ENCODE measurements at places on chromosomes 16 and 17.

- no peak for DNase-seq
These were observed 13.5 kb downstream of the CCL11 start for GRCh38 chr17:34299027-34299426.

GRCh38 chr16:83068686-83069085 is 441.9 kb downstream of the CDH13 start:
- DNase-seq = no peak

- no peak for DNase-seq
These were observed 15.5 kb downstream of the FZD2 start for GRCh38 chr17:44572801-44573200.

GRCh38 chr17:68701046-68701445 is 99.9 kb upstream of the FAM20A start:
- DNase-seq = no peak

- DNase-seq = no peak
These were observed 128.0 kb upstream of the SDK2 start for GRCh38 chr17:73772107-73772705.

DNA sequence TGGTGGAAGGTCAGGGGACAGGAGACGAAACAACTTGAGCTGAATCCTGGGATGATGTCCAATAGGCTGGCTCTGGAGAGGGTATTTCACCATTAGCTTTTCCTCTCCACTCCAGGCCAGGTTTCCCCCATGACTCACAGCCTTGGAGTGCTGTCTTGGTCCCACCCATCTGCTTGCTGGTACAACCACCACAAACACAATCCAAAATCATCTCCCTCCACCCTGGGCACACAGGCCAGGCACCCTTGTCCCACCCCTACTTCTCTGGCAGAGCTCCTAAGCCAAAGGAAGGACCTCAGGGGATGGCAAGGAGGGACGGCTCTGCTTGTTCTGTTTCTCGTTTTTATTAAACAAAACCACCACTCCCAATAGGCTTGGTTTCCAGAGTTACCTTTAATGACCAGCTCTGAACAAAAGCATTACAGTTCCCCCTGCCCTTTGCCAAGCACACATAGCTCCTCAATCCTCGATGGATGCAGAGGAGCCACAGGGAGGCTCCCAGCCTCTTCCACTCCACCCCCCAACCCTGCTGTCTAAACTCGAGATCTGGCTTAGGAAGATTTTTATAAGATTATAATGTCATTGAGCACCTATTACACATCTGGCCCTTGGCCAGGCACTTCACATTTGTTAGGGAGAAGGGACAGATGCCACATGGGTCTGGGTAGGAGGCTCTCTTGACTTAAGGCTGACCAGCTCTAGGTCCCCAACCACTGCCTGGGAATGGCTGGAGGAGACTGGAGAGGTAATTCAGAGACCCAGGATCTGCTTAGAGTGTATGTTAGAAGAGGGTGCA is 13.3 kb downstream of the CAVIN1 start:
- DNase-seq = no peak

DNA sequence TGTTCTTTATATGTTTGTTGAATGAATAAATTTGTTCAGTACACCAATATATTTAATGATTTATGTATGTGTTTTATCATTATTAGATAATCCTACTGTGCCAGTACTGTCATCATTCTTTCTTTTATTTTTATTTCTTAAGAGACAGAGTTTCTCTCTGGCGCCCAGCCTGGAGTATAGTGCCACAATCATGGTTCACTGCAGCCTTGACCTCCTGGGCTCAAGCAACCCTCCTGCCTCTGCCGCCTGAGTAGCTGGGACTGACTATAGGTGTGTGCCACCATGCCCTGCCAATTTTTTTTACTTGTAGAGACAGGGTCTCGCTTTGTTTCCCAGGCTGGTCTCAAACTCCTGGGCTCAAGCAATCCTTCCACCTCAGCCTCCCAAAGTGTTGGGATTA is 41.8 kb downstream of the PAFAH1B1 start:
- DNase-seq = no peak

DNA sequence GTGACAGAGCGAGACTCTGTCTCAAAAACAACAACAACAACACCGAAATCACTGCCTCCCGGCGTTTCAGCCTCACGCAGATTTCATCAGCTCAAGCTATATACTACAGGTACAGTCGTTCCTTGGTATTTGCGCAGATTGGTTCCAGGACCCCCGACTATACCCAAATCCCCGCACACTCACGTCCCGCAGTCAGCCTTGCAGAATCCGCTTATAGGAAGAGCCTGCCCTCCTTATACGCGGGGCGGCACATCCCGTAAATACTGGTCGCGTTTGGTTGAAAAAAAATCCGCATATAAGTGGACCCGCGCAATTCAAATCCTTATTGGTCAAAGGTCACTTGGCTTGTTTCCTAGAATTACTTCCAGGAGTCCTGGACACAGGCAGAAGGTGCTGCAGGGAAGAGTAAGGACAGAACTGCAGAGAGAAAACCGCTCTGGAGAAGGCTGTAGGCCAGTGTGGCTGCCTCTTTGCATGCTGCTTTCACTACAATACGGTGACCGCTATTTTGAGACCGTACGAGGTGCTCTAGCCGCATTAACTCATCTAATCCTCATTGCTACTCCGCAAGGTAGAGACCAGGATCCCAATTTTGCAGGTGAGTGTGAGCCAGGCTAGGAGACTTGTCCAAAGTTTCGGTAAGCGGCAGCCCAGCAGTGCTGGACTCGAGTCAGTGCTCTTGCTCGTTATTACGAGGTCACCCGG is 718 bp downstream of the NDUFAB1 start:
- no peak for DNase-seq

- no peak for DNase-seq
These were observed 46.1 kb upstream of the KCNJ2 start for GRCh38 chr17:70123193-70123592.

DNA sequence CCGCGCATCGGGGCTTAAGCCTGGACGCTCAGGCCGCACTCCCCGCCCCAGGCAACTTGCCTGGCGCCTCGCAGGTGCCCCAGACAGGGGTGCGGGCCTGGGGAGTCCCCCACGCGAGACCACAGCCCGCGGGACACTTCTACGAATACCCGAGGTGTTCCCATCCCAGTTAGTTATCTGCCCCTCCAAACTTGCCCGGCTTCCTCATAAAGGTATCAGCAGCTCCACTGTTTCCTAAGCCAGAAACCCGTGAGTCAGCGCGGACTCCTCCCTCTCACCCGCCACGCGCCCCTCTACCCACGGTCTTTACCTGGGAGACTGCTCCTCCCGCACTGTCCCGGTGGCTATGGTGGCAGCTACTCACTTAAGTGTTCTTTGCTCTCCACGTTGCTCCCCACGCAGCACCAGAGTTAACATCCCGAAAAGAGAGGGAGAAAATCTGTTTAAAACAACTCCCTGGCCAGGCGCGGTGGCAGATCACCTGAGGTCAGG is 1.0 kb upstream of the CREBBP start:
- DNase-seq = no peak

DNA sequence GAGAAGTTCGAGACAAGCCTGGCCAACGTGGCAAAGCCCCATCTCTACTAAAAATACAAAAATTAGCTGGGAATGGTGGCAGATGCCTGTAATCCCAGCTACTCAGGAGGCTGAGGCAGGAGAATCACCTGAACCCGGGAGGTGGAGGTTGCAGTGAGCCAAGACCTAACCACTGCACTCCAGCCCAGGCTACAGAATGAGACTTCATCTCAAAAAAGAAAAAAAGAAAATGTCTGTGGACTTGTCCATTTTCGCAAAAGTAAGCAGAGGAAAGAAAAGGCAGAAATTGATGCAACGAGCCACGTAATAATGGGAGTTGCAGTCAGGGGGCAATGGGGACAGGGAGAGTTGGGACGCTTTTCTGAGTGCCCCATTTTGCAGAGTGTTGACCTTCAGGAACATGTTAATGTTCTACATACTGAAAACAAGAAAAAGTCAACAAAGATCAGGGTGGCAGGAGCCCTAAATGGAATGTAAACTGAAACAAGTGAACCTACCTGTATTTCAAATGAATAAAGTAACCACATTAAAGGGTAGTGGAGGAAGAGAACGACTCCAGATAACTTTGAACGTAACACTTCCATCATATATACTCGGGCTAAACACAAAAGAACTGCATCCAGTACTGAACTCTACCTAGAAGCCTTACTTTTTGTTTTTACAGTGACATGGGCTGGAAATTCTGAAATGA is 76.4 kb downstream of the CNGB1 start:
- no peak for DNase-seq

GRCh38 chr17:82780971-82781893 is 29.4 kb downstream of the TBCD start:
- DNase-seq = no peak

DNA sequence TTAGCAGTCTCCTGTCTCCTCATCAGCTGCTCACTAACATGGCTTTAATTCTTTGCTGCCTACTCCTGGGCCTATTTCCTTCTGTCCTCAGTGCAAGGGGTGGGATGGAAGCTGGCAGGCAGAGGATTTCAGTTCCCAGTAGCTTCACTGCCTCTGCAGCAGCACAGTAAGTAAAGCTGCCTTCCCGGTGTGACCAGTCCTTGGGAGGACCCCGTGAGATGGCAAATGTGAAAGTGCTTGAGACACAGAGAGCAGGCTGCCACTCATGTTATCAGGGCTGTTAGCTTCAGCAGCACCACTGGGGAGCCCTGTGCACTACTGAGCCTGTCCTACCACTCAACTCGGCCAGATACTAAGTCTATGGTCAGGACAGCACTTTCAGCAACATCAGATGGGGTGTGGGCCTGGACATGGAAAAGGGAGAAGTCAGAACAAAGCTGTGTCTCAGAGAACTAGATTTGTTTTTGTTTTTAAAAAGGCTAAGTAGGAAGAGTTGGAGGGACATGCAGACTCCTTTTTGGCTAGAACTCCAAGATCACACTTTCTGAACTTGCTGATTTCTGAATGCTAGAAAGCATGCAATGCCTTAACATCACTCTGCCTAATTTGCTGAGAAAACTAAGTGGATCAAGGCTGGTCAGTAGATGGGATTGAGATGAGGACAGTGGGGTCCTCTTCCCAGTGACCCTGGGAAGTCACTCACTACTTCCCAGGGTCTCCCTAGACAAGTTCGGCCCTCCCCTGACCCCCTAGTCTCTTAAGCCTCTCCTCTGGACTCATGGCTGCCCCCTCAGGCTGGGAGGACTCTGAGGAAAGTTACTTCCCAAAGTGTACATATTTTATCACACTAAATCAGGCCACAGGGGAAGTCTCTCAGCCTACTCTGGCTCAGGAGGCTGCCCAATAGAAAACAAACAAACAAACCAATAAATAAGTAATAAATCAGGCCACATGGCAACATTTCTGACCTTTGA is 1.1 kb downstream of the ACSF2 start:
- DNase-seq = no peak

DNA sequence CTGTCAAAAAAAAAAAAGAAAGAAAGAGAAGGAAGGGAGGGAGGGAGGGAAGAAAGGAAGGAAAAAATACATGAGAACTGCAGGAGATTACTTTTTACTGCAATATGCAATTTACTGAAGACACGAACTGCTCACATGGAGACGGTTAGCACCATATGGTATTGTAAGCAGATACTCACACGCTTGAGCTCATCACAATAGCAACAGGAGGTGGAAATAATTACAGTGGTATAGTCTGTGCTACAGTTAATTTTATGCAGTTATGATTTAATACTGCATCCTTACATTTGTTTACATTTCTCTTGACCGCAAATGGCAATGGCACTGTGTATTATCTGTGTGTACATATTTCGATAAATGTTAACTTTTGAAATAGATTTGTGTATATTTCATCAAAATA is 21.4 kb upstream of the SLC46A1 start:
- no peak for DNase-seq

DNA sequence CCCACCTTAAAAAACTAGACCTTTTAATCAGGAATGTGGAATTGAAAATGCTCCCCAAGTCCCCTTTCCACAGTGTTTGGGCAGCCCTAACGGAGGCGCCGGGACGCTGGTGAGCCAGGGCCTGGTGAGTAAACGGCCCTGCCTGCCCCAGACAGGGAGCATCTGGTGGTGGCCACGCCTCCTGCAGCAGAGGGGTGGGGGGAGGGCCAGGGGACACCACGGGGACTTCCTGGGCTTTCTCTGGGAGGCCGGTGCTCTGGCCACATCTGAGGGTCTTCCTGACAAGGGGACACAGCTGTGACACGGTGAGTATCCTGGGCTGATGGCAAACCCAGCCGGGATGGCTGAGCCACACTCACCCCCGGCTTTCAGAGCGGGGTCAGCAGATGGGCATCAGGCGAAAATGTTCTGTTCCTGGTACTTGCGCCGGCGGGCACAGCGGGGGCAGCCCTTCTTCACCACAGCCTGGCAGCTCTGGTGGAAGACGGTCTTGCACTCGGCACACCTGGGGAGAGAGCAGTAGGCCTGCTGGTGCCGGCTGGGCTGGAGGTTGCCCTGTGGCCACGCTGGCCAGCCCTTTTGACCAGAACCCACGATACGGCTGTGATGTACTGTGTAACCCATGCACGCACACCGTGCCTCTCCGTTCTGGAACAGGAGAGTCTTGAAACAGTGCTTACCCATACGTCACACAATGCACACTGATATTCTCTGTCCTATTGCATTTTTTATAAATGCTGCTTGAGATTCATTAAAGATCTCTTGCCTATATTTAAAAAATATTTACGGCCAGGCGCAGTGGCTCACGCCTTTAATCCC is 5.0 kb upstream of the ARHGAP27 start:
- no peak for DNase-seq

- no peak for DNase-seq
These were observed 39.4 kb downstream of the ZNRF1 start for GRCh38 chr16:75038036-75038858.

- no peak for DNase-seq
These were observed 95.2 kb upstream of the SMIM36 start for GRCh38 chr17:55606488-55606815.

GRCh38 chr16:83624429-83625120 is 183.2 kb upstream of the HSBP1 start:
- DNase-seq = no peak

GRCh38 chr17:21100636-21101035 is 26.1 kb upstream of the DHRS7B start:
- no peak for DNase-seq

GRCh38 chr16:67530013-67530939 is 1.6 kb downstream of the RIPOR1 start:
- DNase-seq = no peak

DNA sequence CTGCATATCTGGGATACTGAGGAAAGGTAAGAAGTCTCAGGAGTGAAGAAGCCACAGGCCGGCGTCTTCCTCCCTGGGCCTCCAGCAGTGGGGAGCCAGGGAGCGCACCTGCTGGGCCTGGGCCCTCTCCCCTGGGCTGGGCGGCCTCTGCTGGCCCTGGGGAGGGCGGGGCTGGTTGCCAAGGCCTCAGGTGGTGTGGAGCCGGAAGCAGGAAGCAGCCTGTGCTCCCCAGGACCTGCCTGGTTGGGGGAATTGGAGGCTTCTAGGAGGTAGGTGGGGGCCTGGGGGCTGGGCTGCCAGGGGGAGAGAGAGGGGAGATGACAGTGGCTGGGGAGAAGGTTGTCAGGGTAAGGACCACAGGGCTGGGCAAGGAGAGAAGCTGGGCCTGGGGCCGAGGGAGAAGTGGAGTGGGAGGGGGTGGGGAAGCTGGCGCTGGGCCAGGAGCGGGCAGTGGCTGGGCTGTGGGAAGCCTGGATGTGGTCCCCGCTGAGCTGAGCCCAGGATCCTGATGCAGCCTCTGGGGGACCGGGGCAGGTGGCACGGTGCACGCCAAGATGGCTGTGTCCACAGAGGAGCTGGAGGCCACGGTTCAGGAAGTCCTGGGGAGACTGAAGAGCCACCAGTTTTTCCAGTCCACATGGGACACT is at the start of gene SMIM22:
Gene SMIM22 (plus strand): TSS at position 189 of the 647 bp plus-strand sequence. CDS start 366 bp downstream, at position 555.
- no peak for DNase-seq

GRCh38 chr16:84323606-84324005 is 28.9 kb downstream of the WFDC1 start:
- no peak for DNase-seq

All from stimulated activated CD8-positive, alpha-beta memory T cell treated with anti-CD3 and anti-CD28 coated beads, Interleukin-15, amount 100 ng/mL, for 24 hours (primary cell).